ENCODE measurements at places on chromosomes 3 and 15.
A peak's percentile ranks its signal among the peaks of the same experiment; 100 is the strongest.

- no peak for DNase-seq
Measured at GRCh38 chr3:122058294-122058693, 3.1 kb downstream of the CD86 start.

GRCh38 chr3:179323197-179324110 is 623 bp downstream of the ZNF639 start:
- DNase-seq = peak; percentile 46

DNA sequence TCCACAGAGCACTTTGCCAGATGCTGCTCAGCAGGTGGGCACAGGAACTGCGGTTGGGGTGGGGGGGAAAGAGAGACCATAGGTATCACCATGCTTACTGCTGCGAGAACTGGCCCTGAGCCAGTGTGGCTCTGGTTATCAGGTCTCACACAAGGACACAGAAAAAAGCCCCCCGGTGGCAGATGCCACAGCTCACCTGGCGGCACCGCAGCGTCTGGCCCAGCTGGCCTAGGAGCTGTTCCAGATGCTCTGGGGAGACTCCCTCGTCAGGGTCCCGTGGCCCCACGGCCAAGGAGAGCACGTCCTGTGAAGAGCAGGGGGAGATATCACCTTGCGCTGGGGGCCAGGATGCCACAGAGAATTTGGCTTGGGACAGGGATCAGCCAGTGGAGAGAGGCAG is 10.8 kb downstream of the CDAN1 start:
- DNase-seq = no peak

DNA sequence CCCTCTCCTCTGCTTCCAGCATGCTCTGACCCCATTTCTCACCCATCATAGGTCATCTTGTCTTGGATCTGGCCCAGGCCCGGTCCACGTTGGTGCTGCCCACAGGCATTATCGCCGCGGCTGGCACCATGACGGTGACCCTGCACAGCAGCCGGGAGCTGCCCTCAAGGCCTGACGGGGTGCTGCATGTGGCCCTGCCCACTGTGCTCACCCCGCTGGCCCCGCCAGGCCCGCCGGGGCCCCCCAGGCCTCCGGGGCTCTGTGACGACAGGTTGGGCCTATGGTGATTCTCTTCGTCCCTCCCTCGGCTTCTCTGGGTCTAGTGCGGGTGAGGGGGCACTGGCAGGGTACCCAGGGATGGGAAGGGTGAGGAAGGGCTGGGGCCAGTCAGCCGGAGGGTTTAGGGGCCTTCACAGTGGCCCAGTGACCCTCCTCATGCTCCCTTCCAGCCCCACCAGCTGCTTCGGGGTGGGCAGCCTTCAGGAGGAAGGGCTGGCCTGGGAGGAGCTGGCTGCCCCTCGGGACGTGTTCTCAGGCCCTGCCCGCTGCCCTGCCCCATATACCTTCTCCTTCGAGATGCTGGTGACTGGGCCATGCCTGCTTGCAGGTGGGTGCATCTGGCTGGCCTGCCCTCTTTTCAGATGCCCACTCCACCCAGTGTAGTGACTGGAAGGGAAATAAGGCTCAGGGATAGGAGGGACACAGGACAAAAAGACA is 3.9 kb downstream of the VWA5B2 start:
- DNase-seq = no peak

- no peak for DNase-seq
Measured at GRCh38 chr15:64209680-64210334, 47.0 kb upstream of the PPIB start.

- no peak for DNase-seq
Measured at GRCh38 chr3:128847666-128848370, 31.6 kb upstream of the ACAD9 start.

- no peak for DNase-seq
Measured at GRCh38 chr3:192106543-192106942, 620.8 kb downstream of the FGF12 start.

- no peak for DNase-seq
Measured at GRCh38 chr15:70266412-70267121, 168.8 kb upstream of the TLE3 start.

DNA sequence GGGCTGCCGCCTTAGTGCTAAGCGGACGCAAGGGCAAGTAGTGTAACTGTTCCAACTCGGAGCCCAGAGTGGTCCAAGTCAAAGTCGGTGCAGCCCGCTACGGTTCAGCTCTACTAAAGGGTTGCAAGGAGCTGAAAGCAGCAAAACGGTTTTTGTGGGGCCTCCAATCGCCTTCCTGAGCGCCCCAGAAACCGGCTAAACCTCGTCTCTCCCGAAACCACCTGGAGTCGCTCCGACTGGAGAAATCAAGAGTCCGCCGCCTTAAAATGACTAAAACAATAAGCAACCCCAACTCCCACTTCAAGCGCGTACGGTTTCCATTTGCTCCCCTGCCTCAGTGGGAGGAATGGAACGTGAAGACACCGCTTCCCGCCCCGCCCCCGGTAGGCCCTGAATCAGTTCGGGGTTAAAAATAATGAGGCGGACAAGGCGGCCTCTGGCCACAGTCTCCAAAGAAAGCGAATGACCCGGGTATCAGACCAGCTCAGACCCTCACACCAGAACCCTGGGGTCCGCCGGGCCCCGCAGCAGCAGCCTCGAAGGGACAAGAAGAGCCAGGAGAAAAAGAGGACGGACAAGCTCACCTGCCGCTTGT is 401 bp downstream of the SEC11A start:
- peak; percentile 49 for DNase-seq

GRCh38 chr3:191628571-191628970 is 167.6 kb downstream of the PYDC2 start:
- no peak for DNase-seq

- no peak for DNase-seq
Measured at GRCh38 chr15:78197632-78198031, 36.7 kb downstream of the ACSBG1 start.

DNA sequence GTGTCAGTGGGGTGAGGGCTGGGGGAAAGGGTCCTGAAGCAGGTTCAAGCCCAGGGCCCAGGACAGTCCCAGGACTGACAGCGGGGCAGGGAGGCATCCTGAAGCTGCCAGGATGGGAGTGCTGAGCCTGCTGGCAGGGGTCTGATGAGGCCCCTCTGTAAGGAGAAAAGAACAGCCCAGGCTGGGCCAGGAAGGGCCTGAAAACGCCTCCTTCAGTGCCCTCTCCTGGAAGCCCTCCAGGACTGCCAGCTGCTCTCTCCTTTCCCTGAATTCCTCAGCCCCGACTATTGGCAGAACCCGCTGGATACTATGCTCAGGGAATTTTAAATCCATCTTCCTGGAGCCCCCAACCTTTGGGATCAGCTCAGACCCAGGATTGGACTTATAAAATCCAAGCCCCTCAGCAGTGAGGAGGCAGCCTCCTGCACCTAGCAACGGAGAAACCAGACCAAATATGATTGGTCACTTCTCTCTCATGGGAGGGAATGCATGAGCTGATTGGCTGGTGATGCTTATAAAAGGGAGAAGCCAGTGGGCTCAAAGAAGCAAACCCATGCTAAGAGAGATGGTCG is 203.5 kb upstream of the LINGO1 start:
- no peak for DNase-seq

GRCh38 chr15:62183130-62183529 is 18.0 kb upstream of the C2CD4B start:
- DNase-seq = no peak

- no peak for DNase-seq
Measured at GRCh38 chr3:23746441-23746840, 59.3 kb upstream of the UBE2E1 start.

DNA sequence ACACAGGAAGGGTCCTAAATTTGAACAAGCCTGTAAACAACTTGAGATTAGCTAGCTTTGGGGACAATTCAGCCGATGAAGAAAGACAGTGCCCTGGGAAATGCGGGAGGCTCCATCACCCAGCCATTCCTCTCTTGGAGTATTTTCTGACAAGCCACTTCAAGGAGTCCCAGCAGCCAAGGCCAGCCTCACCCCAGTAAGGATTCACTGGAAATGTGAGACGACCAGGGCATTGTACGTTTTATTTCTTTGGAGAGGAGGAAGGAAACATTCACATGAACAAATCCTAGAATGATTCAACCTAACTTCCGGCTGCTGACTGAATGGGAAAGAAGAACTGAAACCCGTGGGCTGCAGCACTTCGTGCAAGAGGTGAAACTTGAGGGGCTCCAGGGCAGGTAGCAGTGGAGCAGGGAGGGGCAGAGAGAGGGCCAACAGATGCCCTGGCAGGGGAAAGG is 116.4 kb upstream of the ARHGEF3 start:
- peak; percentile 60 for DNase-seq

DNA sequence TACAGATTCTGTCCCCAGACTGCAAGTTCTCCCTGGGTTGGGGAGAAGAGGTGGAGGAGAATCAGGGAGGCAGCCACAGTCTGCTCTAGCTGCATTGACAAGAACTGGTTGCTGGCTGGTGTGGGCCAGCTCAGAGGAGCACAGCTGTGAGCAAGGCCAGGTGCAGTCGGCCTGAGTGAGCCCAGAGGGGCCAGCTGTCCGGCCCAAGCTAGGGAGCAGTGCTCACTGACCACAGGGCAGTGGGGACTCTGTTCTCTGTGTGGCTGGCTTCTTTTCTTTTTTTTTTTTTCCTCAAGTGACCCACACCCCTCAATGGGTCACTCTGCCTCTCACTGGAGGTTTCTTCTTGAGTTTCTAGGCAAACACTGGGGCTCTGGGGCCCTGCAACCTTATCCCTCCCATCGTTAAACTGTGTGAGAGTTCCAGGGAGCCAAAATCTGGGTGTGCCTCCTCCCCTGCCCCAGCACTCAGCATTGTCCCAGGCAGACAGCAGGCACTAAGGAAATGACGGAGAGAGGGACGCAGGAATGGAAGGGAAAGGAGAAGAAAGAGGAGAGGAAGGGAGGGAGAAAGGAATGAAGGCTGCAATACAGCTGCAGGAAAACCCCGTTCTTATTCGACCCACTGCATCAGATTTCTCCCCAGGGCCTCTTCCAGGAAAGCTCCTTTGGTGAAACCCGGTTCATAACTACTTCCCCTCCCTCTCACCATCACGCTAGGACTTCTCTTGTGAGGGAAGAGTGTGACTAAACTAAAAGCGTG is 37.7 kb upstream of the HES1 start:
- DNase-seq = no peak

- DNase-seq = no peak
Measured at GRCh38 chr3:77324105-77324504, 284.2 kb downstream of the ROBO2 start.

- DNase-seq = no peak
Measured at GRCh38 chr3:134075568-134075825, 45.8 kb upstream of the SLCO2A1 start.

GRCh38 chr3:110955301-110955880 is 116.2 kb upstream of the NECTIN3 start:
- no peak for DNase-seq

GRCh38 chr3:194318511-194319161 is 32.5 kb downstream of the CPN2 start:
- no peak for DNase-seq

GRCh38 chr3:12916159-12916558 is 74.8 kb upstream of the RPL32 start:
- DNase-seq = no peak

DNA sequence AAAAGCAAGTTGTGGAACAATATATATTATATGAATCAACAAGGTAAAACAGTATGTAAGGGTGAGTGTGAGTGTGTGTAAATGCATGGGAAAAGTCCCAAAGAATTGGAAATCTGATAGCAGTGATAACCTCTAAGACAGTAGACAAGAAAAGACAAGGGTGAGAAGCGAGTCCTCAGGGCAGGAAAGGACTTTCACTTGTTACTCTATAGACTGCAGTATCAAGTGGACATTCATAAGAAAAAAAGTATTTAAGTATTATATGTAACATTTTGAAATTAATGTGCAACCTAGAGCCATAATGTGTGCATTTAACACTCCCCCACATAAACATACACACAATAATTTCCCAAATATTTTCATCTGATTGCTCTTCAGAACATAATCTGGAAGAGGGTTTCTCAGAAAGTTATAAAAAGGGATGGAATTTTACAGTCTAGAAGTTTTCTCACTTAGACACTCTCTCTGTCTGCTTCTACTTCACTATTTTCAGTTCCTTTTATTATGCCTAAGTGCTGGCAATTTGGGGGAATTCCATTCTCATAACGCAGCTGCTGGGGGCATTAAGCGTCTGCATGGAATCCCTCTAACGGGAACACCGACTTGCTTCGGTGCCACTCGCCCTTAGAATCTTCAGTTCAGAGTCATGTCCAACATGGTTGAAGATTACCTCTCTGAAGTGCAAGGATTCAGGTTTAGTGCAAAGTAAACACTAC is 50.0 kb upstream of the CDIN1 start:
- DNase-seq = no peak

- no peak for DNase-seq
Measured at GRCh38 chr3:155963570-155963969, 93.1 kb downstream of the GMPS start.

GRCh38 chr15:34905047-34905446 is 64.5 kb downstream of the AQR start:
- no peak for DNase-seq

- no peak for DNase-seq
Measured at GRCh38 chr3:30020380-30020779, 586.0 kb upstream of the TGFBR2 start.

DNA sequence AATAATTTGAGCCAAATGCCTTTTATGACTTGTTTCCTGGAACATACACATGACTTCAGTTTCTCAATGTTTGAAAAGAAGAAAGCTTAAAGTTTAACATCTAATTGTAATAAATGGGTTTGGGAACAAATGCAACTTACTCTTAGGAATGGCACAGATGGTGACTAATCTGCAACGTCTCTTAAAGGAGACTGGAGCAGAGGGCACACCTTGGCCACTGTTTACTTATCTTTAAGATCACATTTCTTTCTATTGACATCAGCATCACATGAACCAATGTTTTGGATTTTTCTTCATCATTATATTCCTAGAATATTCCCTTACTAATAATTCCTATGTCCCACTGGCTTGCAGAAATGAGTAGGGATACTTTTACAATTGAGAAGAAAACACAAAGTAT is 229.5 kb downstream of the CHL1 start:
- no peak for DNase-seq

DNA sequence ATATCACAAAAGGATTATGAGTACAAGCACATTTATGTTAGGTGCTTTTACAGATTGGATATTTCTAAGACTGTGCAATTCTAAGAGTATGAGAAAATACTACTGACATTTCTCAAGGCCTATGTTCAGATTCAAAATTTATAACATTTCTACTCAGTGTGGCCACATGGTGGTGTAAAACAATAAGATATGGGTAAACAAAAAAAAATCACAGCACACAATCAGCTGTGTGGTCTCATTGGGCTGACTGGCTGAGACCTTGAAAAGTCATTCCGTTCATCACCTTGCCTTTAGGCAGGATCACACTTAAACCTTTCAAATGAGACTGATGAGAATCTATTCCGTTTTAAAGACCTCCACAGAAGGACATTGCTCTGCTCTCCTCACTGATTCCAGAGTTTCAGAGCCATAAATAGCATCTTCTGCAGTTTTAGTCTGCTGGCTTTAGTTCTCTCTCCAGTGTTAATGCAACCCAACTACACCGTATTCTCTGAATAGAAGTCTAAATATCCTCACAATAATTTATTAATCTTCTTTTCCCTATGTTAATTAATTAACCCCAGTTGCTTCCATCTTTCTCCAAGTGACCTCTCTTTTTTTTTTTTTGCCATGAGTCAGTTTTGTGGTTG is 158.2 kb downstream of the SPATA16 start:
- no peak for DNase-seq
